Natural killer cell treated with Interleukin-12 subunit alpha and Interleukin-12 subunit beta and Interleukin-15 and Interleukin-18, amount 100 ng/mL, for 72 hours (primary cell): ENCODE measurements at places on chromosomes 13 and 19. TPM values are rescaled to one million over a fixed set of nuclear protein-coding genes. Genes with fewer than 3 reads are reported as not detected.

GRCh38 chr13:74687442-74688182, 553.4 kb upstream of the KLF12 start:
- DNase-seq = no peak

DNA sequence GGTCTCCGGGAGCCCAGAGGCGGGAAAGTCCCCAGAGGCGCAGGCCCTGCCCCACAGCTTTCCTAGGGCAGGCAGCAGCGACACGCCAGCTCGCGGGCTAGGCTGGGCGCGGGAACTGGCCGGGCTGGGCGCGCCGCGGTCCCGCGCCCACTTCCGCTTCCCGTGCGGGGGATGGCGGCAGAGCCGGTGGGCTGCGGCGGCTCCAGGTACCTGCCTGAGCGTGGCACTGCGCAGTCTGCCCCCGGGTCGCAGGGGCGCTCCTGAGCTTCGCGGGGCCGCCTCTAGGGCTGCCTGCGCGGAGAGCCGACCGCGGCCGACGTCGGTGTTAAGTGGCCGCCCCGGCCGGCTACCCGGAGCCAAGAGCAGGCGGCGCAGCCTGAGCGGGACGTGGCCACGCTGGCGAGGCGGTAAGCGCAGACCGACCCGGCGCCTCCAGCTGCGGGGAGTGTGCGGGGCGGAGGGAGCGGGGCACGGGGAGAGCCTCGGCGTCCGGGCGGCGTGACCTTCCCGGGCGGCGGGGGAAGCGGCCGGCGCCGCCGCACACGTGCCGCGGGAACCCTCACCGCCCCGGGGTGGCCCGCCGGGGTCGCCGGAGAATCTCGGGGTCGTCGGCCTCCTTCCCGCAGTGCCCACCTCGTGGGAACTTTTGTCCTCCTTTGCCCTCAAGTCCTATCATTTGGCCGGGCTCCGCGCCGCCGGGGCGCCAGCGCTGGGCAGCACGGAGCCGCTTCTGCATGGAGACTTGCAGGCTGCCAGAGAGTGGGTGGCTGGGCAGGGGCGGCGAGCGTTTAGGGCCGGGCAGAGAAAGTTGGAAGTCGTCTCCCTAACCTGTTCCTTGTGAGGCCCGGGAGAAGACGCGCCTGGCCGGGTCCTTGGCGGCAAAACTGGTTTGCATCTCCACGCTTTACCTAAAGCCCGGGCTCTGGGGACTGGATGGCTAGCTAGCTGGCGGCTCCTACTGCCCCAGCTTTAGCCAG, 31.4 kb upstream of the MPHOSPH8 start:
- no peak for DNase-seq

- DNase-seq = no peak
These were observed 73.1 kb downstream of the KCTD12 start for GRCh38 chr13:76813000-76813691.

GRCh38 chr13:87444135-87444534, 227.0 kb upstream of the SLITRK5 start:
- no peak for DNase-seq

DNA sequence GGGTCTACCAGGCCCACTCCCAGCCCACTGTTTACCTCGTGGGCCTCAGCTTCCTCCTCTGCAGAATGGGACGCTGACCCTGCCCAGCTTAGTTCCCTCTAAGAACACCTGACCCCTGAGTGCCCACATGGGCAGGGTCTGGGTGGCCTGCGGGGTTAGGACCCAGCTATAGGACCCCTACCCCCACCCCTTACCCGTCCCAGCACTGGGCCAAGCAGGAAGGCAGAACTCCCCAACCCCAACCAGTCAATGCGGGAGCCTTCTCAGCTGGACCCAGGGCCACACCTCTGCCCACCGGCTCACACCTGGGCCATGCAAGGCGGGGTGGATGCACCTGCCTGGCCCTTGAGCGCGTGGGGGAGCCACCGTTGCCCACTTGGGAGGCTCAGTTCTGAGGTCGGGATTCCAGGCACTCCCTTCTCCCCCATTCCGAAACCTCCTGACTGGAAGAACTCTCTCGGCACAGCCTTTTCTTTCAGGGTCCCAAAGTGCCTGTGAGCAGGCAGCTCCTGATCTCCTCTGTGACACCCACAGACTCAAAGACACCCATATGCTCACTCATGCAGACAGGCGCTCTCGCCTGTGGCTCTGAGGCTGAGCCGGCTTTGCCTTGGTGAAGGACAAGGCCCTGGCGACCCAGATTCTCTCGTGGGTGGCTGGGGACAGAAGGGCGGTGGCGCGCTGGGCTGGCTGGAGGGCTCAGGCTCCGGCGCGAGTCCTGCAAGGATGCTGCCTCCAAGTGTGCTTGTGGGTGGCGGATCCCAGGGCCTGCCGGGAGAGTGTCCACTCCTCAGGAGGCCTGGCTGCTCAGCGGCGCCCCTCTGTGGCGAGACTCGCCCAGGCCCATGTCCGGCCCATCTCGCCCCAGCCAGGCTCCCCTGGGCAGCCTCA, 27.9 kb upstream of the PARP4 start:
- no peak for DNase-seq

- DNase-seq = no peak
These were observed 621 bp upstream of the TGDS start for GRCh38 chr13:94596575-94596971.

- no peak for DNase-seq
These were observed 540 bp upstream of the USE1 start for GRCh38 chr19:17214508-17215126.

GRCh38 chr13:22653866-22654265, 526.9 kb upstream of the SGCG start:
- no peak for DNase-seq

CLEC11A gene
- total RNA-seq = 1.1 TPM

NUMBL gene
- 6.6 TPM for total RNA-seq

LILRB3 gene
- total RNA-seq = 0.47 TPM

PCP2 gene
- 1.5 TPM for total RNA-seq
